ENCODE measurements at places on chromosomes 4 and X. TPM values are rescaled to one million over a fixed set of nuclear protein-coding genes. Genes with fewer than 3 reads are reported as not detected.

NDP gene
- 4.3 TPM for total RNA-seq

DNA sequence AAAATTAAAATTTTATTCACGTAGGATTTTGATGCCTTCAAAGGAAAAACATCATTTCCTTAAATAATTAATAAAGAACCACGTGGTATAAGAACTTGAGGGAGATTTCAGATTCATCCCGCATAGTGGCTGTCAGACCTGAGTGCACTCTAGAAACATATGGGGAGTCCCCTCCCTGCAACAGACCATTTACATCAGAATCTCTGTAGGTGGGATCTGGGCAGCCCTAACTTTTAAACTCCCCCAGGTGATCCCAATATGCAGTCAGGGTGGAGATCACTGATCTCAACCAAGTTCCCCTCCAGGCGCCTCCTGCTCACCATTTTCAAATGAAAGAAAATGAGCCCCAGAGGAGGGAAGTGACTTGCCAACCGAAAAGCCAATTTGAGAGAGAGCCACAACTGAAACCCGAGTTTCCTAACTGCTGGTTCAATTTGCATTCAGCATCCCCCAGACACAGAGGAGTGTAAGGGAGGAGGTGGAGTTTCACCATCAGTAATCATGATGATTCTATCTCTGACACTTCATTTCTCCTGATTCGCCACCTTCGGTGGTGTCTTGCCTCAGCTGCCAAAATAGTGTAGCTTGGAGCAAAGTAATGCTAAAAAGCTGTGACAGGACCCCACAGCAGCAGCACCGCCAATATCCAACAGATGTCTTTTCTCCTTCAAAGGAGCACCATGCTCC lies 11.4 kb downstream of the RNF150 start:
- no peak for DNase-seq

DNA sequence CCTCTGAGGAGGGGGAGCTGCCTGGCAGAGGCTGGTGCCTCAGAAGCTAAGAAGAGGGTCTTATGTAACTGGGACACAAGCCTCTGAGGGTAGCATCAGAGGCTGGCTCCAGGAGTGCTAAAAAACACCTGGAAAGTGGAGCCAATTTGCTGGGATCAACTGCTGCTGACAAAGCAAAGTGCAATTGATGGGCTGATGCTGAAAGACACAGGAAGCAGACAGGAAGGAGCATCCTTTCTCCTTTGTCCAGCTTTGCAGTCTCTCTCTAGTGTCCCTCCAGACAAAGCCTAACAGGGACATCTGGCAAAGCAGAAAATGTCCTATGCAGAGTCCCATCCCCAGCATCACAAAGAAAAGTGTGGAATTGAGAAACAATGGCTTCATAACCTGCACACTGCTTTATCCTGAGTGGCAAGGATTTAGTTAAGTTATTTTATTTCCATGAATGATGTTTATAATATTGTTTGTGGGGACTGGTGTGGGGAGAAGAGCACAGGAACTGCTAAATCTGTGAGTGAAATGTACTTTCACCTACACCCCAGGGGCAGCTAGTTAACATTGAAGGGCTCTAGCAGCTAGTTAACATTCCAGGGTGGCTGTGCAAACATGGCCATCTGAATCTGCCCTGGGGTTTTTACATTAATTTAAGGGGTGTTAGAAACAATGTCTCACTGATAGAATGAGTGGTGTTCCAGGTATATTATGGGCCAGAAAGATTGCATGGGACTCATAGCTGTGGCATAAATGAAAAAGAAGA lies 25.6 kb upstream of the MBTPS2 start:
- no peak for DNase-seq

DNA sequence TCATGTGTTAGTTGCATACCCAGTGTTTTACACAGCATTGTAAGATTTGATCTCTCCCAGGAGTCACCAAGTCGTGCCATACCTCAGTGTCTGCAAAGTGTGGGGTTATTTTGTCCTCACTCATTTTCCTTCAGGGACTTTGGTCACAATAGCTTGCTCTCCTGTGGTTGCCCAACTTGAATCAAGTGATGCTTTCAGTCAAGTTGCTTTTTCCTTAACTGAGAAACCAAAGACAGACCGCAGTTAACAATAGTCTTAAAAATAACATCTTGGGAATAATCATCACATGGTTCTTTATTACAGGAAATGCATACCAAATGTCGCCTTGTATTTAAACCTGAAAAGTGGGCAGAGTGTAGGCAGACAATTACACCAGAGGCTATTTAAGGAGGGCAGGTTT lies 44.5 kb upstream of the NDP start:
- no peak for DNase-seq

- DNase-seq, result no peak
Observed at GRCh38 chr4:104490096-104490769, 4.5 kb downstream of the CXXC4 start.

DNA sequence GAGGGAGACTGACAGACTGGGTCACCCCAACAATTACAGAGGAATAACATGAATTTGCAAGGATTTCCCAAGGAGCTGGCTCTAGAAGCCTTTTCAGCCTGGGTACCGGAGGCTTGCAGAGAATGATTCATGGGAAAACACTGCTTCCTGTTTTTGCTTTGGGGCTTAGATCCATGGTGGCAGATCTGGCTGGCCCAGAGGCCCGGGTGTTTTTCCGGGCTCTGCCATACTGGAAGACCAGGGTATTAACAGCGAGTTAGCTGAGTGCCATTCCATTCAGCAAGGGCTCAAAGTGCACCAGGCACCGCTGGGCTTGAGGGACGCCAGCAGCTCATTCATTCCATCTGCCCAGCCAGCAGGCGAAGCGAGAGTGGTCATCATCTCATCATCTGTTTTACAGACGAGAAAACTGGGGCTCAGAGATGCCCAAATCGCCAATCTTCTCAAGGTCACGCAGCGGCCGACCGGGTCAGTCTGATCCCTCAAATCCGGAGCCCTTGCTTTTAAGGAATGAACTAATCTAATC lies 1.3 kb downstream of the WDR1 start:
- DNase-seq, result no peak

DNA sequence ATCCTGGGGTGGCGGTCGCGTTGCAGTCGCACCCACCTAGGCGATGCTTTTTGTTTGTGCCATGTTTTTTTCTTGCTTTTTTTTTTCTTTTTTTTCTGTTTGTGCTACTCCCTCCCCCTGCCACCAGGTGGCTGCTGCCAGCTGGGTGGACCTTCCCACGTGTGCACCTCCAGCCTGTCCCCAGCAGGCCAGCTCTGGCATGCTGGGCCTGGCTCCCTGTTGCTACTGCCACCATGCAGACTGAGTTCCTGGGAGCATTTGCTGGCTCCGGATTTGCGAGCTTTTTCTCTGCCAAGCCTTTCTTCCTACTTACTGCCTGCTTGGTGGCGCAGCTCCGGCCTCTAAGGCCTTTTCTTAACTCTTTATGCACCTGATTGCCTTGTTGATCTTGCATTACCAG lies 161.2 kb upstream of the WDFY3 start:
- peak; percentile 3 for DNase-seq

PPEF2 gene
- total RNA-seq, result not detected

DNA sequence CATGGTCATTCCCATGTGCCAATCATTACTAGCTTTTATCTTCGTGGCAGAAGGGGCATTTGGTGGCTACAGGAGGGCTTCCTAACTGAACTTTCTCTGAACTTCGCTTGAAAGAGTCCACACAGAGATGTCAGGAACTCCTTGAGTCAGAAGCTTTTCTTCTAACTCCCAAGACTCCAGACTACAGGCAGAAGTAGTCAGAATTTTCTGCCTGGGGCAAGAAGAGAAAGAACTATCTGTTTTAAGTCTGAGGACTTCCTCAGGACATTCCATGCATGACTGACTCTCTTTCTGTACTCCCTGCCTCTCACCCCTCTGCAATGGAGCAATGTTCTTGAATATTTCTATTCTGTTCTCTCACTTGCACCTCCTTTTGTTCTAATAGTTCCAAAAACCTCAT lies 170.5 kb upstream of the TBC1D9 start:
- no peak for DNase-seq

DNA sequence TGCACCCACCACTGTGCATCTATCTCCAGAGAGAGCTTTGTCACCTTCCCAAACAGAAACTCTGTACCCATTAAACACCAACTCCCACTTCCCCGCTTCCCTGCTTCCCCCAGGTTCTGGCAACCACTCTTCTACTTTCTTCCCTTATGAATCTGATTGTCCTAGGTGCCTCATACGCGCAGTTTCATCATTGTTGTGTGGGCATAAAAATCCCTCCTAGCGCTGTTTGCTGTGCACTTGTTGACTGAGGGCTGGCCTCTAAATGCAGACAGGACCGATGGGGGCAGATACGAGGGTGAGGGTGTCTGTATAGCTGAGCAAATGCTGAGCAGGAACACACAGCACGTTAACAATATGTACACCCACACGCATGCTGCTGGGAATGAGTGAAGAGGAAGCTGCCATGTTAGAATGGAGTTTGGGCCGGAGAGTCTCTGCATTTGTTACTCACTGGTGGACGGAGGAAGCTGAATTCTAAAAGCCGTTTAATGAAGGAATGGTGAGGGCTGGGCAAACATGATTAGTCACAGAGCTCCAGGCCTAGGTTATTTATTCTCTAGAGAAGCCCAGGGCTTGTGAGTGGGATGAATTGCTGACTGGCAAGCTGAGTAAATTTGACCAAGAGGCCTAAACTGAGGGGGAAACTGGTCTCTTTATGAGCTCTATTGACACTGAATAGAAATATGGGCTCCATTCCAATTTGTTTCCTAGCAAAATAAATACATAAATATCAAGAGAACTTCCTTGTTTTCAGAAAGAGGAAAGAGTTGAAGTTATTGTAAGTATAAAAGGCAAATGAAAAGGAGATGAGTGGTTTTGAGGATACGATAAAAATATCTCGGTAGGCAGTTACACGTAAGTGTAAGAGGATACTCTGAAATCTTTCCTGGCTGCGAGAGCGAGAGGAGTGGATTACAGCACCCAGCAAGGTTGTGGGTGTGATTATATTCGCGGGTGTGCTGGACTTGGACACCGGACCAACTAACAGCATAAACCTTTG lies 95.9 kb upstream of the RPS6KA3 start:
- no peak for DNase-seq

DNA sequence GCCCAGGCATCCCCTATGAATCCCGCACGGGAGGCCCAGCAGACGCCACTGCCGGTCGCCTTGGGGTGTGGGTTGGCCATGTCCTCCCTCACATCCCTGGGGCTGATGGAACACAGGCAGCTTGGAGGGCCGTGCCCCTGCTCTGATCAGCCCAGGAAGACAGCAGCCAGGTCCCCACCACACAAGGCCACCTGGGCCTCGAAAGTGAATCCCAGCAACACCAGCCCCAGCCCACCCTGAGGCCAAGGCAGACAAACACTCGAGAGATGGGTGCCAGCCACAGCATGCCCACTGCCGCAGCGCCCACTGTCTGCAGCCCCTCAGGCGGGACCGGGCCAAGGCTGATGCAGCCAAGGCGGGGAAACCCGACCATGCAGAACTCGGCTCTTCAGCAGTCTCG lies 85.5 kb downstream of the HMX1 start:
- DNase-seq, result no peak

DNA sequence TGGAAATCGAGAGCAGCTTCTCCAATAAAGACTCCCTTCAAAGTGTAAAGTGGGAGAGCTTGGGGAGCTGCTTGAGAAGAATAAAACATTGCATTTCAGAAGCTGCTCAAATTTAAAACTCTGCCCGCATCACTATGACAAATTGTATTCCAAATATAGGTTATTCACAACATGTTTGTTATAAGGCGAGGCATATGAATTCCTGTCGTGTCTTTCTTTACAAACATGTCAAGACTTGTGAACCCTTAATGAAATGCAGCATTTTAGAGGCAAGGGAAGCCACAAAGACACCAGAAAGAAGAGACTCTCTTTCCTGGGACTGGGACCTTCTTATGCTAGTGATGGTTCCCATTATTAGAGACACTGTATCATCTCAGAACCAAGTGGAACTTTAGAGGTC lies 311.2 kb downstream of the DHX15 start:
- no peak for DNase-seq

DNA sequence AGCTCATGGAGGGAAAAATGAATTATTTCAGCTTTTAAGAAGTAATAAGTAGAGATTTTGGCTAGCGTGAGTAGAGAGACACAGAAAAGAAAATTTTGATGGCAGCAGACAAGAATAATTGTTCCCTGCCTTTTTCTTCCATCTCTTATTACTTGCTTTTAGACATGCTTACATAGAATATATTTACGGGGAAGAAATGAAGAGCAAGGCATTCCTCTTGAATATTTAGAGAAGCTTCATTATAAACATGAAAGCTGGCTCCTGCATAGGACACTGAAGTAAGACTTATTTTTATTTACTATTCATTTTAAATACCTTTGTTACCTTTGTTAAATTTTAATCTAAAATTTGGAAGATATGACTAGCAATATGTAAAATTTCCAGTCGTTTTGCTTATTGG lies 32.2 kb downstream of the DCK start:
- DNase-seq, result no peak

NIPAL1 gene
- total RNA-seq, result 0.68 TPM

- no peak for DNase-seq
Observed at GRCh38 chr4:87427518-87427868, 5.1 kb downstream of the NUDT9 start.

DNA sequence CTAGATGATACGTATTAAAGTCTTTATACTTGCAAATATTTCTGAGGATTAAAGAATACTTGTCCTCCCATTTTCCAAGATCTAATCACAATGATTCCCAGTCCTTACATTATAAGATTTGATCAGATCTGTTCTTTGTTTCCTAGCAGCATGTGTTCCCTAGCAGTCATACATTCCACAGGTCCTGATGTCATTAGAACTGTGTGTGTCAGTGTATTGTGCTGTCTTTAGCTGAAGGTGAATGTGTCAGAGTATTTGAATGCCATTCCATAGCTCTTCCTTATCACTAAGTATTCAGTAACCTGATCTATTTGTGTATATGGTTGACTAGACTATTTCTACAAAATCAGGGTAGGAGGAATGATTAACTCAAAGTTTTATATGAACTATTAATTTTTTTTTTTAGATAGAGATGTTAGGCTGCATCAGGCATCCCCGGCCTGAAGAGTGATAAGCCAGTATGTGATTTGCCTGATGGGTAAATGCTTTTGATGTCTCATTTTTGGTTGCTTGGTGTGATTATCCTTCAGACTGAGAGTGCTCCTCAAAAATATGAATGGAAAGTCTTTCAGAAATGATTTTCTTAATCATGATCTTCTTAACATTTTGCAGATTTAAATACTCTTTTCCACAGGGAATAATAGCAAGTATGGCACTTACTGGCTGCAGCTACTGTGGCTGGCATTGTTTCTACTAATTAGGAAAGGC lies 4.4 kb downstream of the ADGRL3 start:
- no peak for DNase-seq

DNA sequence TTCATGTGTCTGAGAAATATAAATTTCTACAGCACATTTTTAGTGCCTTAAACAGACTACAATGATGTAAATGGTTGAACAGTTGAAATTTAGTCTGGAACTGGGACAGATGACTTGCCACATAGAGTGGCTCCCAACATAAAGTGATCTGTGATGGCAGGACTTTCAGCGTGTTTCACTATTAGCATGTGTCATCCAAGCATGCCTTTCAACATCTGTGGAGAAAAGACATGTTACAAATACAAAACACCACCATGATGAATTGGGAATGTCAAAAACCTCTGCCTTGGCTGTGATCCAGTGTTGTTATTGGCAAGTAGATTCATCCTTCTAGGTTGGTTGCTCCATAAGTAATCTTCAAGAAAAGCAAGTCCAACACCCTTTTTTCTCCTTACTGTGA lies 348.7 kb downstream of the MAPK10 start:
- no peak for DNase-seq

- DNase-seq, result no peak
Observed at GRCh38 chr4:71860643-71861042, 76.8 kb upstream of the GC start.

GRCh38 chr4:182145334-182145905 lies 97.8 kb upstream of the TENM3 start:
- DNase-seq, result no peak

LGI2 gene
- total RNA-seq, result 4.6 TPM

- DNase-seq, result no peak
Observed at GRCh38 chr4:83408908-83409307, 46.7 kb downstream of the HELQ start.

All from neural crest cell (in vitro differentiated cells).